ENCODE measurements at places on chromosomes 1 and 21.
A peak's percentile ranks its signal among the peaks of the same experiment; 100 is the strongest.

DNA sequence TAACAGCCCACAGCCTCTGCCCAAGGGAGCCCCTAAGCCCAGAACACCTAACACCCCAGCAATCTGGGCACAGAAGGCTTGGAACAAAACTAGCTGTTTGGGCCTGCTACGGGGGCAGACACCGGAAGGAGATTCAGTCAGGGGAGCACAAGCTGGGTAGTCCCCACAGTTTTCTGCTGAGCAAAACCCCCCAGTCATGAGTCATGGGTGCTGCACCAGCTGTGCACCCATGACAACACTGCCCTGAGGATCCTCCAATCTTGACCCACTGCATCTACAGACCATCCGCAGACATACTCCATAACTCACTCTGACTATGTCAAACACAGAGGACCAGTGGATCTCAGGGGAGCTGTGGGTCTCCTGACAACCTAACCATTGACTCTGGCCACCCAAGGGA, 105.1 kb downstream of the LRIG2 start:
- H3K36me3 ChIP-seq: no peaks in the 10 kb centered on the region
- no peak for DNase-seq
- no peak overlapping the region for H3K4me3 ChIP-seq
- H3K4me1 ChIP-seq: no peaks in the 10 kb centered on the region

DNA sequence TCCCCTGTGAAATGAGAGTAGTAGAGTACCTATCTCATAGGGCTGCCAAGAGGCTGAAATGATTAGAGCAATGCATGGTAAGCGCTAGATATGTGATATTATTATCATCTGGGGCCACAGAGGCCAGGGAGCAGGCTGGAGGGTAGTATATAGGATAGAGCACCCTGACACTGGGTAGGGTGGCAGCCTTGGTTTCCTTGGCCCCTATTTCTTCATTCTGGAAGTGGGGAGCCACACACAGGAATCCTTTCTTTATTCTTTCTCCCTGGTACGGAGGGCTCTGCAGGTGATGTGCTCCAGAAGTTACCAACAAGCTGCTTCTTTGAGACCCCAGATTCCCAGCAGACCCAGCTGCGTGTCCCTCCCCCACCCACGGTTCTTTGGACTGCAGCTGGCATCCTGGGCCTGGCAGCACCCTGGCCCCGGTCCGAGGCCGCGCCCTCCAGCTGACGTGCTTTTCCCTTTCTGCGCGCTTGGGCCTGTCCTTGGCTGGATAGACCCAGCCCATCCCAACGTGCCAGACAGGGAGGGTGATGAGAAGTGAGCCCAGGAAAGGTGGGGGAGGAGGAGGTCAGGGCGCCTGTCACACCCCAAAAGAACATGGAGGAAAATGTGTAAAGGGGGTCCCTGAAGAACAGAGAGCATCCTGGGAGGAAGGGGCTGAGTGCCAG, 18.2 kb downstream of the INAVA start:
- H3K27ac ChIP-seq: no peak overlapping the region
- no peaks in the 10 kb centered on the region for H3K36me3 ChIP-seq
- H3K27me3 ChIP-seq: no peaks in the 10 kb centered on the region
- no peak overlapping the region for H3K4me3 ChIP-seq
- peak; percentile 34 for DNase-seq

- H3K27me3 ChIP-seq: no peaks in the 10 kb centered on the region
- H3K36me3 ChIP-seq: no peaks in the 10 kb centered on the region
- no peak for DNase-seq
- peak overlapping the region; percentile 43 for H3K27ac ChIP-seq
- no peak overlapping the region for H3K4me3 ChIP-seq
- H3K4me1 ChIP-seq: no peaks in the 10 kb centered on the region
Measured at GRCh38 chr1:7490576-7490975, 280.5 kb upstream of the VAMP3 start.

GRCh38 chr1:4792565-4792964, 138.2 kb downstream of the AJAP1 start:
- no peaks in the 10 kb centered on the region for H3K36me3 ChIP-seq
- H3K4me3 ChIP-seq: no peak overlapping the region
- H3K4me1 ChIP-seq: no peaks in the 10 kb centered on the region
- no peak for DNase-seq
- no peaks in the 10 kb centered on the region for H3K27me3 ChIP-seq

GRCh38 chr21:31665397-31665796, 5.9 kb downstream of the SOD1 start:
- no peaks in the 10 kb centered on the region for H3K27me3 ChIP-seq
- no peak for DNase-seq
- no peak overlapping the region for H3K27ac ChIP-seq
- H3K4me3 ChIP-seq: no peak overlapping the region
- no peaks in the 10 kb centered on the region for H3K4me1 ChIP-seq

- no peaks in the 10 kb centered on the region for H3K36me3 ChIP-seq
- H3K27ac ChIP-seq: no peak overlapping the region
- H3K4me1 ChIP-seq: peaks cover 13% of the 10 kb centered on the region
- no peak for DNase-seq
- H3K4me3 ChIP-seq: no peak overlapping the region
Measured at GRCh38 chr1:2408859-2409276, 3.5 kb downstream of the PEX10 start.

- H3K36me3 ChIP-seq: no peaks in the 10 kb centered on the region
- no peak overlapping the region for H3K4me3 ChIP-seq
- peaks cover 7% of the 10 kb centered on the region for H3K4me1 ChIP-seq
- DNase-seq: no peak
Measured at GRCh38 chr1:91791103-91791502, 94.8 kb downstream of the TGFBR3 start.

DNA sequence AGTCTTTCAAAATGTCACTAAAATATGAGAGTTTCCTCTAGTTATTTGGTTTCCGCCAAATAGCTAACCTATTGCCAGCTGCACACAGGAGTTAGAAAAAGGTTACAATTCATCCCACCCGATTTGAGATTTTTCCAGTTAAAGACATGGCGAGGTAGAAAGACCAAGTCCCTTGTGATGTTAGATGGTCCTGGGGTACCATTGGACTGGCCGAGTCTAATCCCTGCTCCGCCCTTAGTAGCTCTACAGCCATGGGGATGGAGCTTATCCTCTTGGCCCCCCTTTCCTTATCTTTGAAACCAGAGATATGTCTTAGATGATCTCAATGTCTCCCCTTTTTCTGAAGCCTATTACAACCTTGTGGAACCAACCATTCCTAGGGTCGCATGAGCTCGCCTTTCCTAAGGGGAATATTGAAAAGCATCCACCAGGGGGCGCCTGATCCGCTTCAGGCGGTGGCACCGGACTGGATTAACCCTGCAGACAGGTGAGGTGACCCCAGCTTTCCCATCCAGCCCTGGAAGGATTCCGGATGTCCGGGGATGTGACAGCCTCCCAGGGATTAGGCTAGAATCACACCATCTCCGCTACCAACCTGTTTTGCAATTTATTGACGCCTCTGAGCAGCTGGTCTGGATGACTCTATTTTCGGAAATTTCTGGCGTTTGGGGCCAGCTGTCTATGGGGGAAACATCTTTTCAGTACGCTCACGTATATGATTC, 68.3 kb upstream of the SIM2 start:
- H3K4me1 ChIP-seq: no peaks in the 10 kb centered on the region
- DNase-seq: peak; percentile 67
- H3K27ac ChIP-seq: no peak overlapping the region
- no peaks in the 10 kb centered on the region for H3K36me3 ChIP-seq
- no peak overlapping the region for H3K4me3 ChIP-seq
- H3K27me3 ChIP-seq: no peaks in the 10 kb centered on the region

DNA sequence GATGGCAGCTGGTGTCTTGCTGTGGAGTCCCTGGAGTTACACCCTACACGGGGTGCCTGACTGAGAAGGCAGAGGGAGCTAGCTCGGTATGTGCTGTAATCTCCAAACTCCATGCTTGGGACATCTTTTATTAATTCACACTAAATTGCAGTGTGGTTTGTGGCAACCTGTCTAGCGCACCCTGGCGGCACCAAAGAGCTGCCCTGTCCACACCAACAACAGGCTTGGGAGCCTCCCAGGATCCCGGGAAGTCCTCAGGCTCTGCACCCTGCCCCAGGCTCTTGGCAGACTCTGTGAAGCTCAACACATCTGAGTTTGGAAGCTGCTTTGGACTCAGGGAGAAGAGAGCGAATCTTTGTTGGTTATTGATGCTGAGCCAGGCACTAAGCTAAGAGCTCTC, 138.9 kb downstream of the IGSF21 start:
- H3K27me3 ChIP-seq: peaks cover 21% of the 10 kb centered on the region
- no peaks in the 10 kb centered on the region for H3K4me1 ChIP-seq
- H3K27ac ChIP-seq: no peak overlapping the region
- no peak overlapping the region for H3K4me3 ChIP-seq
- H3K36me3 ChIP-seq: no peaks in the 10 kb centered on the region

DNA sequence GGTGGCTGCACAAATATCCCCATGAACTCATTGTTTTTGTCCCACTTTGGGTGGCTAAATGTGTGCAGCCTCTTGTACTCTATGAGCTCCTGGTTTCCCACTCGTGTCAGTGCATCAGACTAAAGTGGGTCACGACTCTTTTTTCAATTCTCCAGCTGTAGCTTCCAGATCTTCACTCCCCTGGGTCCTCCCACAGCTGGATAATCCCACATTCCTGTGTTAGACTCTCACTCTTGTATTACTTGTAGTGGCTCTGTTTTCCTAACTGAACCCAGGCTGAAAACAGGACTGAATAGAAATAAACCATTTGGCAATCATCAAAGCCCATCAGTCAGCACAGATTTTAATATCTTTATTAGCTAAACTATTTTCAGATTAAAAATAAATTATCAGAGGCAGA, 60.4 kb downstream of the UBE2U start:
- H3K36me3 ChIP-seq: no peaks in the 10 kb centered on the region
- DNase-seq: no peak
- H3K27ac ChIP-seq: peak overlapping the region; percentile 48

DNA sequence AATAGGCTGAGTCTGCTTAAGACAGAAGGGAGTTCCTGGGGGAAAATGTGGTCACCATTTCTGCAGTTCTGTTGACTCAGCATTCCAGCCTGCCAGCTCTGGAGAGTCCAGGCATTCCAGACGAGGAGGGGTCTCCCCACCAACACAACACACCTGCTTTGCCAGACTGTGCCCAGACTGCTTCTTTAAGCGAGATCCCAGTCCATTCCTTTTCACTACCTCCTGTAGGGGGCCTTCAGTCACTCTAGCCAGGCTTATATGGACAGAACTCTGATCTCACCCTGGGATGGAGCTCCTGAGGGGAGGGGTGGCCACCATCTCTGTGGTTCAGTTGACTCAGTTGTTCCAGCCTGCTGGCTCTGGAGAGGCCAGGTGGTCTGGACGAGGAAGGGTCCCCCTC, 48.5 kb downstream of the UBE2U start:
- H3K27me3 ChIP-seq: no peaks in the 10 kb centered on the region
- no peak overlapping the region for H3K27ac ChIP-seq
- H3K36me3 ChIP-seq: no peaks in the 10 kb centered on the region
- H3K4me3 ChIP-seq: no peak overlapping the region
- no peaks in the 10 kb centered on the region for H3K4me1 ChIP-seq
- DNase-seq: no peak

GRCh38 chr1:65938506-65938905, 145.8 kb downstream of the PDE4B start:
- H3K4me3 ChIP-seq: no peak overlapping the region
- H3K27ac ChIP-seq: no peak overlapping the region
- DNase-seq: no peak
- H3K27me3 ChIP-seq: no peaks in the 10 kb centered on the region
- H3K4me1 ChIP-seq: no peaks in the 10 kb centered on the region

DNA sequence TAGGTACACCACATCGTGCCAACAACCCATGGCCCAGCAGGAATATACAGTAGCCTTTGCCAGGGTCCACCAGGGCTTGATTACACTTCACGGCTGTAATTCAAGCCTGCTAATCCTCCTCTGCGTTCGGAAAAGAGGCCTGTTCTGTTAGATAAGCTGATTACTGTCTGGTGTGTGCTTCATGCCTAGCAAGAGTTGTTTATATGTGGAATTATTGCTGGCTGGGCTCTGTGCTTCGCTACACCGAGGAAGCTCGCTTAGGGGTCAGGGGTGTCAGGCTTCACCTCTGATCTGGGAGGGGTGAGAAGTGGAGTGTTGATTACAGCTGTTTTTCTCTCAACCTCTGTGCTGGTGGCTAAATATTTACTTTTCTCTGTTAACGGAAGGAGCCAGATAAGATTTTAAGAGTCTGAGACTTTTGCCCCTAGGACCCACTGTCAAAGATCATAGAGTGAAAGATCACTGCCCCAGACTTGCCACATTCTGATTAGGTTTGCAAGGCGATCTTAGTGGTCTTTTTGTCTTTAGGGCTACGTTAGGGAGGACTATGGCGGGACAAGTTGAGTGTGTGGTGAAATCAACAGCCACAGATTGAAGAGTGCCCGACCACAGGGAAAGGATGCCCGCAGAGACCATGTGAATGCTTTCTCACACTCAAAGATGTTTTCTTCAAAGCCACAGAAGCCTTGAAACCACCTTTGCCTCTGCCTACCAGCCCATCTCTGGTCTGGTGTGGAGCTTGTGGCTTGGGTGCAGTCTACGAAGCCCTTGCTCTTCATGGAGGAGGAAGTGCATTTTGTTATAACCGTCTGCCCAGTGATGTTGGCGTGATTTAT, 216.1 kb downstream of the PBX1 start:
- peaks cover 6% of the 10 kb centered on the region for H3K4me1 ChIP-seq
- no peak for DNase-seq
- H3K36me3 ChIP-seq: no peaks in the 10 kb centered on the region

- no peaks in the 10 kb centered on the region for H3K36me3 ChIP-seq
- DNase-seq: no peak
- H3K4me3 ChIP-seq: no peak overlapping the region
- H3K27ac ChIP-seq: no peak overlapping the region
- no peaks in the 10 kb centered on the region for H3K4me1 ChIP-seq
- no peaks in the 10 kb centered on the region for H3K27me3 ChIP-seq
Measured at GRCh38 chr21:17925000-17925610, 105.9 kb upstream of the C21orf91 start.

DNA sequence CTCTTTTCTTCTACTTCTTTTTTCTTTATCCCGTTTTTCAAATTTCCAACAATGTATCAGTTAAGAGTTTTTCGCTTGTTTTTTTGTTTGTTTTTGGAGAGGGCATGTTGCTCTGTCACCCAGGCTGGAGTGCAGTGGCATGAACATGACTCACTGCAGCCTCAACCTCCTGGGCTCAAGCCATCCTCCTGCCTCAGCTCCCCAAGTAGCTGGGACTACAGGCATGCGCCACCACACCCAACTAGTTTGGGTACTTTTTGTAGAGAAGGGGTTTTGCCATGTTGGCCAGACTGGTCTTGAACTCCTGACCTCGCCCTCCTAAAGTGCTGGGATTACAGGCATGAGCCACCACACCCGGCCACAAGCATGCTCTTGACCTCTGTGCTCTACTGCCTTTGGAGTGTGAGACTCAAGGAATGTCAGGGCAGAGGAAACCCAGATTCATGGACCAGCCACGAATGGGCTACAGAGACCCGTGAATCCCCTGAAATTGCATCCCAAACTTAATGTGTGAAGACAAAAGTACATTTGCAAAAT, 65.1 kb upstream of the HSD17B7 start:
- H3K27ac ChIP-seq: no peak overlapping the region
- H3K4me3 ChIP-seq: no peak overlapping the region
- no peaks in the 10 kb centered on the region for H3K4me1 ChIP-seq
- no peak for DNase-seq
- H3K27me3 ChIP-seq: no peaks in the 10 kb centered on the region

GRCh38 chr1:19065526-19066247, 109.2 kb upstream of the IFFO2 start:
- H3K27ac ChIP-seq: peak overlapping the region; percentile 66
- no peaks in the 10 kb centered on the region for H3K27me3 ChIP-seq
- H3K4me3 ChIP-seq: no peak overlapping the region
- H3K4me1 ChIP-seq: peaks cover 3% of the 10 kb centered on the region
- DNase-seq: no peak

- no peaks in the 10 kb centered on the region for H3K27me3 ChIP-seq
- peak overlapping the region; percentile 85 for H3K27ac ChIP-seq
- no peaks in the 10 kb centered on the region for H3K4me1 ChIP-seq
- H3K36me3 ChIP-seq: no peaks in the 10 kb centered on the region
- peak overlapping the region; percentile 72 for H3K4me3 ChIP-seq
Measured at GRCh38 chr1:20184997-20185833, 681 bp upstream of the UBXN10 start.

Data from breast epithelium (tissue), 4 donors.